ENCODE measurements at places on chromosomes 4 and X.

- no peak for DNase-seq
These were observed 48.1 kb downstream of the WWC2 start for GRCh38 chr4:183147196-183147595.

GRCh38 chr4:63717384-63717783 is 691.9 kb downstream of the TECRL start:
- DNase-seq = no peak

DNA sequence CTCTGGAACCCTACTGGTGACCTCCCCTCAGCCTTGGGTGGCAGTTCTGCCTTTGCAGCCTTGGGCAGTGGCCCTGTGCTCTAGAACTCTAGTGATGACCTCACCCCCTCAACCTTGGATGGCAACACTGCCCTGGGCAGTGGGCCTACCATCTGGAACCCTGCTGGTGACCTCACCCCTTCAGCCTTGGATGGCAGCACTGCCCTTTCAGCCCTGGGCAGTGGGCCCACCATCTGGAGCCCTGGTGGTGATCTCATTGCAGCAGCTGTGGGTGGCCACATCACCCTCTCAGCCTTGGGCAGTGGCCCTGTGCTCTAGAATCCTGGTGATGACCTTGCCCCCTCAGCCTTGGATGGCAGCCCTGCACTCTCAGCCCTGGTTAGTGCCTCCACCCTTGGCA is 129.3 kb downstream of the RBMX2 start:
- no peak for DNase-seq

DNA sequence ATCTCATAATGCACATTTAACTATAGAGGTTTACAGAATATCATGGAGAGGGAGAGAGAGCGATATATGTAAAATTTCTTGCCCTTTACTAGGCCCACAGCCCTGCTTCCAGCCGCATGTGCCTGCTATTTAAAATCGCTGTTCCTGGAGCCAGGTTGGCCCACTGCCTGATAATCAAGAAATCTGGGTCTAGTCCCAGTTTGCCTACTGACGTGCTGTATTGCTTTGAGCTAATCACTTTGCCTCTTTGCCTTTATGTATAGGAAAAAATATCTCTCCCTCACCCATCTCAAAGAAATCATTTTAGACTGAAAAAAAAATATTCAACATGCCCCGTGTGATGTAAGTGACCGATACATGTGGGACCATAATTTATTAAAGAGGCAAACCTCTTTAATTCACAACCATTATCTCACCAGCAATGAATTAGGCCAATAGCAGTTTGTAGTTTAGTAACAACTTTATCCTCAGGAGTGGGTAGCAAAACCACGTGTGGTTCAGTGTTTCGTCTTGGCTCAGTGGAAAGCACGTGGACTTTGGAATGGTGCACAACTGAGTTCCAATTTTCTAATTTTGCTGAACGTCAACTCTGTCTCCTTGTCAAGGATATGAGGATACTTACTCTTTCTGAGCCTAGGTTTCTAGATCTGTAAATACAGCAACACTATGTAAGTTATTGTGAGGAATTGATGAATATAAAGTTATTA is 62.6 kb downstream of the GRXCR1 start:
- DNase-seq = no peak

GRCh38 chr4:113979148-113979904 is at the start of gene ARSJ:
Gene ARSJ (minus strand): TSS chr4:113979647. CDS start chr4:113978834, 813 bp downstream.
- DNase-seq = no peak

- no peak for DNase-seq
These were observed 9.7 kb upstream of the ACSL4 start for GRCh38 chrX:109742722-109743121.

DNA sequence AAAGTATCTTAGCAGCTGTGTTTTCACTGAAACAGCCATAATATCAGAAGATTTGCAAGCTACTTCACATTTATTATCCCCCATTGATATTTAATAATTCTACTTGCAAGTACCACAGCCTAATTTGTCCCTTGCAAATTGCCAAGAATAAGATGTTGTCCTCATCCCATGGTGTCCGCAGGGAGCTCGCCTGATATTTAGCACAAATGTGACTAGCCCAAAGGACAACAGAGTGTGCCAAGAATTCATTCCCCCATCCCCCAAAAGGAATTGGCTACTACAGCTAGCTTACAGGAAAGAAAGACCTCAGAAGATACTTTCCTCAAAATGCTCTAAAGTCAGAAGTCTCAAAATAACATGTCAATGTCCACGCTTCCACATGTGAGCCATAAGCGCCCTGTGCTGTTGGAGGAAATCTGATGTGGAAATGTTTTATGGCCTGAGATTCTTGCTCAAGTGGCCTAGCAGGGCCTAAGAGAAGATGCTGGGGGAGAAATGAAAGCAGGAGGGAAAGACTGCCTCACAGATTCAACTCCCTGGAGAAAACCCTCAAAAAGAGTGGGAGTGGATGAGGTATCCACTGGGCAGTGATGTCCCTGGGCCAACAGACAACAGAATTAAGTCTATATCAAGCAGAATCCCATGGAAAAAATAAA is 111.4 kb downstream of the SH3KBP1 start:
- DNase-seq = no peak

DNA sequence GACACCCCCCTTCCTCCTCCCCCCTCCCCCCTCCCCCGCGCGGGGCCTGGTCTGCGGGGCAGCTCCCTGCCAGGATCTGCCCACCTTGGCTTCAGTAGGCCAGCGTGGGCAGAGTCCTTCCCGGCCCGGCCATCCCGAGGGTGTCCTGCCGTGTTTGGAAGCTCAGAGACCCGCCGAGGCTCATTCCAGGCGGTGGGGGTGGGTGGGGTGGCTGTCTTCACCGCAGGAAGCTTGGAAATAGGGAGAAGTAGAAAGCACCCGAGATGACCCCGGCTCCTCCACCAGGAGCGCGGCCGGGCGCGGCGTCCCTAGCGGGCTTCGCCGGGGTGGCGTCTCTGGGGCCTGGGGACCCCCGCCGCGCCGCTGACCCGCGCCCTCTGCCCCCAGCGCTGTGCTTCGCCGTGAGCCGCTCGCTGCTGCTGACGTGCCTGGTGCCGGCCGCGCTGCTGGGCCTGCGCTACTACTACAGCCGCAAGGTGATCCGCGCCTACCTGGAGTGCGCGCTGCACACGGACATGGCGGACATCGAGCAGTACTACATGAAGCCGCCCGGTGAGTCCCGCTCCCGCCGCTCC is 1.6 kb downstream of the NAT8L start:
- no peak for DNase-seq

GRCh38 chr4:55507612-55508011 is 39.1 kb downstream of the CLOCK start:
- DNase-seq = no peak

- no peak for DNase-seq
These were observed 106.4 kb upstream of the FTHL17 start for GRCh38 chrX:31178064-31178768.

DNA sequence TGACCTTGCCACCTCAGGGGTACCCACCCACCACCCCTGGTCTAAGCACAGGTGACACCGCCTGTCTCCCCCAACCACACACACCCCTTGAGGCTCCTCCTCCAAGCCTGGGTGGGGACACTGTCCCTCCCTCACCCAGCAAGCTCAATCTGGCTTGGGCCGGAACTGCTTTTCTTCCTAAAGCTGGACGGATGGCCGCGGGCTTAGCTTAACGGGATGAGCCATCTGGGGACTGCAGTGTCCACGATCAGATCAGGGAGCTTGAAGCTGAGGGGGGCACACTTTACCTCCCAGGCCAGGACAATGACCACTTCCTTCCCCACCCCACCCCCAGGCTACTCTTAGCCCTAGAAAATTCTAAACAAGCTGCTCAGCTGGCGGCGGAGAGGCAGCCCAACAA is 1.0 kb upstream of the SLC6A8 start:
- DNase-seq = no peak

- DNase-seq = no peak
These were observed 297.9 kb downstream of the ARHGAP10 start for GRCh38 chr4:148029781-148030180.

GRCh38 chrX:23194885-23195554 is 139.6 kb upstream of the PTCHD1 start:
- DNase-seq = no peak

GRCh38 chr4:74764119-74764518 is 30.2 kb downstream of the BTC start:
- DNase-seq = no peak

DNA sequence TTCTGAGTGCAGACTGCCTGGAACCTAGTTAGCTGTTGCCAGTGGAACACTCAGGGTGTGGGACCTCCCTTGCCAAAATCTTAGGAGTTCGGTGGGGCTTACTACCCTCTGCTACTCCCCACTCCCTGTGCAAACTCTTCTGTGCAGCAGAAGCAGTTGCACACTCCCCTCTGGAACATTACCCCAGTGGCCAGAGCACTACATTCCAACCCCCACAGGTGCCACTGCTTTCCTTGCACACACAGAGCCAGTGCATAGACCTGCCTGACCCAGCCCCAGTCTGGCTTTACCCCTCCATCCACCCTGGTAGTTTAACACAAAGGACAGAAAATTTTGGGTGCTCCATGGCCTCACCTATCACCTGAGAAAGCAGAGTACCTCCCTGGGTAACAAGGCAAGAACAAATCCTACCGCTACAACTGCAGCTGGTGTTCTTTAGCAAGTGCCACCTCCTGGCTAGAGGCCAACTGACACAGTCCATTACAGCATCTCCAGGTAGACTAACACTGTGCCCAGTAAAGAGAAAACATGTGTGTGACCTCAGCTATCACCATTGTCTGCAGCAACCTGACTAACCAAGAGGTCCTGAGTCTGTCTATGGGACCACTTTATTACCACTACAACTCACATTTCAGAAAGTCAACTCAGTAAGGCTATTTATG is 11.5 kb upstream of the RASSF6 start:
- no peak for DNase-seq

DNA sequence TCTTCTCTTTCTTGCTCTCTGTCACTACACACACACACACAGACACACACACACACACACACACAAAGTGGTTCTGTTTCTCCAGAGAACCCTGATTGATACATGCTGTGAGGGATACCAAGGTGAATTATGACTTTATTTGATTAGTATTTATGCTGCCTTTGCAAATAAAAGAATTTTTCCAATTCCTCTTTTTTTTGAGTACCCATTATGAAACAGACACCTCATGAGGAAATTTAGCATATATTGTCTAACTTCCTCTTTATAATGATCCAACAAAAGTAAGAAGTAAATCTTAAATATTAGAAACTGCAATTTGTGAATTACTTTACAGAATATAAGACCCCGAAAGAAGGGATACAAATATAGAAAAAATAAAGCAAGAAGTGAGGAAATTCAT is 14.3 kb upstream of the RAB28 start:
- DNase-seq = no peak

GRCh38 chr4:162323919-162324318 is 160.1 kb upstream of the FSTL5 start:
- no peak for DNase-seq

DNA sequence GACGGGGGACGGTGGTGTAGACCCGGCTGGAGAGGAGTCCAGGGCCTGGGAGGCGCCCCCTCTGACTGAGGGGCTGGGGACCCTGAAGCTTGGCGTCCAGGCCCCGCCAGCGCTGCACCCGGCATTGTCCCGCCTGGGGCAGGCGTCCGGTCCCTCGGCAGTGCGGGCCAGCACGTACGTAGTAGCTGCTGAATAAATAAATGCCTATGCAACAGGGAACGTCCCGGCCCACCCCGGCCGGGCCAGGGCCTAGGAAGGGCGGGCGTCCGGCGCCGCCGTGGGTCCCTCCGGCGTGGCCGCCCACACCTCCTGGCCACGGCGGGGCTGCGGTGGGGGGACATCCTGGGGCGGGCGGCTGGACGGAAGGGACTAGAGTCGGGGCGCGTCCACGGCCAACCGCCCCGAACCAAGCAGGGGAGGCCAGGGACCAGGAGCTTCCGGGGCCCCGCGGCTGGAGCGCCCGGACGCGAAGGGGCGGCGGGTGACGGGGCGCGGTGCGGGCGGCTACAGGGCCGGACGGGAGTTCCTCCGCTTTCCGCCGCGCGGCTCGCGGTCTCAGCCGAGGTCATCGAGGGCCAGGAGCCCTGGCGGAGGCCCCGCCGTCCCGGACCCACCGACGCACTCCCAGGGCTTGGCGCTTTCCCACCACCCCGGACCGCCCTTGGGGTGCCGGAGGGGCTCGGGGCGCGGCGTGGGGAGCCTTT is 886 bp upstream of the WWC2 start:
- DNase-seq = peak; percentile 2

GRCh38 chr4:87029356-87029755 is 94.5 kb downstream of the AFF1 start:
- no peak for DNase-seq

GRCh38 chrX:9646471-9647224 is 119.0 kb downstream of the GPR143 start:
- DNase-seq = no peak
